ENCODE measurements at places on chromosomes 2 and 18.

DNA sequence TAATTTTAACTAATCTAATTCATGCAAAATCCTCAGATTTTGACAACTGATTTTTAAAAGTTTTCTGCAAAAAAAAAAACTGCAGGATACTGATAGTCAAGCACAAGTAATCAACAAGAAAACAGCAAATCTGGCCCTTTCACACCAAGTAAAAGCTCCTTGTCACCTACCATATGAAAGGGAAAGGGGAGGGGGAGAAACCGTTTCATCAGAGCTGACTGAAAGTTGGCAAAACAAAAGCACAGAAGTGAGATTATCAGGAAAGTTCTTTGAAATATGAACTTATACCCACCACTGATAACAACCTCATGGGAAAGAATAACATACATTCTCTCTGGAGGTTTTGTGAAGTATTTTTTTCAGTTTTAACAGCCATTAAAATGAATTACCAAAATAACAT is 38.7 kb downstream of the ZNF521 start:
- no peak for DNase-seq

GRCh38 chr2:199684168-199684567 is 166.8 kb downstream of the FTCDNL1 start:
- no peak for DNase-seq

DNA sequence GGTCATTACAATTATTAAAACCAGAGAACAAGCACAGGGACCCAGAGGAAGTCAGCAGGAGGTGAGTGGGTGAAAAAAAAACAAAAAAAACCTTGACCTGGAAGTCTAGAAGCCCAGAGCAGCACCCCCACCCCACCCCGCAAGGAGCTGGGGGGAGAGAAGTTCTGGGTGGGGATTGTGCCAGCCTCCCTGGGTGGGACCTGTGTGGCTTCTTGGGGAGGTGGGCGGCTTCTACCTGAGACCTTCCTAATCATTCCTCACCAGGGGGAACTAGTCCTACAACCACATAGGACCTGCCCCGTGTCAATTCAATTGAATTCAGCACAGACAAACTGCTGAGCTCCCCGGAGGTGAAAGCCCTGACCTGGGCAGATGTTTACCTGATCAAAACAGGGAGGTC is 17.3 kb downstream of the EVA1A start:
- DNase-seq = no peak

DNA sequence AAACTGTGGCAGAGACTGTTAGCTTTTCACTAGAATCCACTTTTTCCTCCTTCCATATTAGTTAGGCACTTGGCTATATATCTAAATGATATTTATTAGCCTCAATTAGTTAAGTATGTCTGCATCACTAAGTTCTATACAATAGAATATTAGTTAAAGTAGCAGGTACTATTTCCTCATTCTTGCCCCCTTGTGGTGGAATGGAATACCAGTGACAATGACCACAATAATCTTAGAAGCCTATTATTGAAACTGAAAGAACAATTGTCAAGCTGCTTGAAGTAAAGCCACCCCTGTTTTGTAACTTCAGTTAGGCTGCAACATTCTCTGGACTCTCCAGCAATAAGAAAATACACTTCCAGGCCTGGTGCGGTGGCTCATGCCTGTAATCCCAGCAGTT is 476.3 kb upstream of the VWC2L start:
- no peak for DNase-seq

DNA sequence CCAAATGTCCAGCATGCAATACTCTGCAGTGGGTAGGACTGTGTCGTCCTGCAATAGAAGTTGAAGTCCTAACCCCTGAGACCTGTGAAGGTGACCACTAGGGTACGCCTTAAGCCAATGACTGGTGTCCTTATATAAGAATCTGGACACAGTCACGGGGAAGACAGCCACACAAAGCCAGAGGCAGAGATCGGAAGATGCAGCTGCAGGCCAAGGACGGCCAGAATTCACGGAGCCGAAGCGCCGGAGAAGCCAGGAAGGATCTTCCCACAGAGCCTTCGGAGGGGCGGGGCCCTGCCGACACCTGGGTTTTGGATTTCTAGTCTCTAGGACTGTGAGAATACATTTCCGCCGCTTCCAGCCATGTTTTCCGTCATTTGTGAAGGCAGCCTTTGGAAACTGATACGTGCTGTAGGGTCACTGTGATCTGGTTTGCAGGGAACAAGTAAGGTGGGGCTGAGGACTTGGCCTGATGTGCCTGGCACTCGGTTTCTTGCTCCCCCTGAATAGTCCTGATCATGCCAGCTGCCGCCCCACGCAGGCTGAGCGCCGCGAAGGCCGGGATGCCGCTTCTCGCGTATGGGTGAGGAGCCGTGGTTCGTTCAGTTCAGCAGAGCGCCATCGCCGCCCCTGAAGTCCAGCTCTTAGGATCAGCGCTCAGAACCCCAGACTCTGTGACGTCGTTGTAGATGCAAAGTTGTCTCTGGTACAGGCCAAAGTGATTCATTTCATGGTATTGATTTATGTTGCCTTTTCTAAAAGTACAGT is 38.7 kb downstream of the PTGR3 start:
- no peak for DNase-seq

GRCh38 chr2:55056024-55056521 is 5.8 kb upstream of the RTN4 start:
- DNase-seq = no peak

DNA sequence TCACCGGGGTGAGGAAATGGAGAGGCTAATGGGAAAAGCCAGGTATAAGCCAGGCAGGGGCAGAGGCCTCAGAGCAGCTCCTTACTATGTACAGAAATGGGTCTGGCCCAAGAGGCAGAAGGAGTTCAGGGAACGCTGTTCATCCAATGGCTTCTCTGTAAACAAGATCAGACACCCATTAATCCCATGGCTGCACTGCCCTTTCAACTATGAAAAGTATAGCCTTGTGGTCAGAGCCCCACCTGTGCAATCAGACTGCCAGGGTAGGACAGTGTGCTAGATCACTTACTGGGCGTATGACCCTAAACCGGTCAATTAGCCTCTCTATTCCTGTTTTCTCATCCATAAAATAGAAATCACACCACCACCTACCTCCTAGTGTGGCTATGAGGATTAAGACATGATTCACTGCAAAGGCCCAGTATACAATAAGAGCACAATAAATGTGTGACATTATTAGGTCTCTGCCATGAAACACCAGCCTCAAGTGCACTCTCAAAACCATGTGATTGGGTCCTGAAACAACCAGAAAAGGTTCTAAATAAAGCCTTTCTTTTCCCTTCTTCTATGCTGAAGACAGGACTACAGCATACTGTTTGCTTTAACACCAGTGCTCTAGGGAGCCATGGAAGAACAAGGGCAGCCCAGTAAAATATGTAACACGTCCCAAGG is 4.4 kb downstream of the ANKRD44 start:
- no peak for DNase-seq

DNA sequence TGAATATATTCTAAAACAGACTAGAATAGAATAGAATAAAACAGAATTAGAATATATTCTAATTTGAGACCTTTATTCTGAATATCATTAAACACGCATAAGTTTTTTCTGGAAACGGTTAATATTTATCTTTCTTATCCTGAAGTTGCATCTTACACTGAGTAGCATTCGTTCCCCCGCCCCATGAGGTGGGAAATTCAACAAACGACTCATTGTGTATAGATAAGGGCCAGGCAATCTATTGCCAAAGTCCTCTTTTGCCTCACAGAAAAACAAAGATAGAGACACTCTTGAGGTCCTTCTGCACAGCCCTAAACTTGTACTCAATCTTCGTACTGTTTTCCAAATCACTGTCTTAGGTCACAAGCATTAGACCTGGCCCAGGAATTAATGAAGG is 98.1 kb downstream of the COL6A3 start:
- no peak for DNase-seq

All from GOT3 (cell line).